ENCODE measurements at places on chromosomes 7 and 10.

GRCh38 chr10:96276831-96277230 is 5.5 kb upstream of the BLNK start:
- no peak for DNase-seq

GRCh38 chr7:133196856-133197612 is 55.8 kb upstream of the EXOC4 start:
- no peak for DNase-seq

- no peak for DNase-seq
Observed at GRCh38 chr10:101494650-101495049, 93.4 kb downstream of the POLL start.

DNA sequence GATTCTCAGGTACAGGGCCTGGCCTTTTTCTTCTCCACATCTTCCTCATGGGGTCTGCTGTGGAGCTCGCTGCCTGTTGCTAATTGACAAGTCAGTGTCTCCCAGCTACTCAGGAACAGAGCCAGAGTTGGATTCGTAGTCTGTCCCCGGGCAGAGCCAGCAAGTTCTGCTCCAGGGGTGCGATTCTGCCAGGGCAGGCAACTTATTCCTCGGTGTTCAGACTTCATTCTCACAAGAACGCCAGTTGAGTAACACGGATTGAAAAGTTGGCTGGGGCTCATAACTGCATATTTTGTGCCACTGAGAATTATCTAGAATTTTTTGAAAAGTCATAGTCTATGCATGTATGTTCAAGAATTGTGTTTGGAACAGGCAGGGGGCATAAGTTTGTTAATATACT is 336.7 kb upstream of the NPVF start:
- no peak for DNase-seq

DNA sequence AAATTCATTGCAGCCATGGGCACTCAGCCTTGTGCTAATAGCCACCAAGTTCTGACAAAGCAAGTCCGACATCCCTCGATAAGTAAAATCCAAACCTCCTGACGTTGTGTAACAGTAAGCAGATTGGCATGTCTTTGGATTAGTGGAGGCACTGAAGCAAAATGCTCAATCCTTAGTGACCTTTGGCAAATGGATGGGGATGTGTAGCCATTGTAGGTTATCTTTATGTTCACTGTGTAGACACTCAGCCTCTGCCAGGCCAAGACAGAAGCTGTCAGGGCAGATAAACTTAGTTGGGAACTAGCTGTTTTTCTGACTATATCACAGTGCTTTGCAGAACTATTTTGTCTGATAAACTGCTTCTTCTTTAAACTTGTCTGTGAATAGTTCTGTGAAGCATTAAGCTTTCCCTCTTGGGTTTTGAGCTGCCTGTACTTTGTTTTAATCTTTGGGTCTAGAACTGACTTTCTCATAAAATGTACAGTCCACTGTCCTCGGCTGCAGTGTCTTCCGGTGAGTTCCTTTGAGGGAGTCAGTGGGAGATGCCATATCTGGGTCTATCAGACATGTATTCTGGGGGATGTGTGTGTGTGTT is 220.8 kb downstream of the LRMDA start:
- DNase-seq, result no peak

DNA sequence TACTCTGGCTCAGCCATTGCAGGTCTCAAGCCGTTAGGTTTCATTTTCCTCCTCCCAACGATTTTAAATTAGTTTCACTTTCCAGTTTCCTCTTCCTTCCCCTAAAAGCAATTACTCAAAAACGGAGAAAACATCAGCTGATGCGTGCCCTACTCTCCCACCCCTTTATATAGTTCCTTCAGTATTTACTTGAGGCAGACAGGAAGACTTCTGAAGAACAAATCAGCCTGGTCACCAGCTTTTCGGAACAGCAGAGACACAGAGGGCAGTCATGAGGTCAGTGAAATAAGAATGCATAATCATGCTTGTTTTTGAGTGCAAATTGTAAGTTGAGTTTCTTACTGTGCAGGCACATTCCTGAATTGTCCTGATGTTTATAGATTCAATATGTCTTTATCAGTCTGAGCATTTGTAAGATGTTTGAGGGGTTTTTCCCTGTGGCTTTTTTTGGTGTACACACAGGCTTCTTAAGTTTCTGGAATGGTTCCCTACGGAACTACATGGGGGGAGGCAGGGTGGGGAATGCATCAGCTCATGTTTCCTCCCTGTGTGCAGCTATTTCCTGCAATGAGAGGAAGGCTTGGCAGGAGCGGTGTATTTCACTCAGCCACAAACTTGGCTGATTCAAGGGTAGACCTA is at the start of gene IFIT3:
IFIT3 (plus strand) TSS at position 195 of the 639 bp plus-strand sequence; CDS start at position 272, 77 bp downstream.
- no peak for DNase-seq

All from stimulated activated CD4-positive, alpha-beta T cell treated with anti-CD3 and anti-CD28 coated beads, Interleukin-12 subunit alpha, Interleukin-12 subunit beta, amount 100 ng/mL, for 48 hours (primary cell).